ENCODE measurements at places on chromosomes 4 and X.

GRCh38 chr4:113145519-113146291 lies 96.3 kb downstream of the ANK2 start:
- DNase-seq: no peak
- no peaks in the 10 kb centered on the region for H3K27me3 ChIP-seq
- H3K27ac ChIP-seq: no peak overlapping the region
- peaks cover 1% of the 10 kb centered on the region for H3K4me1 ChIP-seq
- no peak overlapping the region for H3K4me3 ChIP-seq
- H3K36me3 ChIP-seq: no peaks in the 10 kb centered on the region

DNA sequence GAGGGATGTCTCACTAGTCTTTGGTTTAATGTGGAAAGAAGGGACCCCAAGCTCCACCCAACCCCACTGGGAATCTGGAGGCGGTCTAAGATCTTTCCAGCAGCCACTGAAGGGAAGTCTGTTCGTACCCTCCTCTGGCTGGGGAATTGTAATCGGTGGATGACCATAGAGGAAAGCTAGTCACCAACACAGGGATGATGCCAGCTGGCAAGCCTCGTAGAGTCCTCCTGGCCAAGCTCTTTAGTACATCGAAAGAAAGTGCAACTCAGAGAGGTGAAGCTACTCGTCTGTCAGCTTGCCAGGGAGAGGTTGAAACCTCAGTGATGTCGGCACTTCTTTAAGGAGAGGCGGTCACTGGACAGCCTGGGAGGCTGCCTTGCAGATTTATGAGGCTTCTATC lies 58.7 kb downstream of the MAMLD1 start:
- H3K36me3 ChIP-seq: no peaks in the 10 kb centered on the region
- no peak for DNase-seq
- no peak overlapping the region for H3K27ac ChIP-seq

DNA sequence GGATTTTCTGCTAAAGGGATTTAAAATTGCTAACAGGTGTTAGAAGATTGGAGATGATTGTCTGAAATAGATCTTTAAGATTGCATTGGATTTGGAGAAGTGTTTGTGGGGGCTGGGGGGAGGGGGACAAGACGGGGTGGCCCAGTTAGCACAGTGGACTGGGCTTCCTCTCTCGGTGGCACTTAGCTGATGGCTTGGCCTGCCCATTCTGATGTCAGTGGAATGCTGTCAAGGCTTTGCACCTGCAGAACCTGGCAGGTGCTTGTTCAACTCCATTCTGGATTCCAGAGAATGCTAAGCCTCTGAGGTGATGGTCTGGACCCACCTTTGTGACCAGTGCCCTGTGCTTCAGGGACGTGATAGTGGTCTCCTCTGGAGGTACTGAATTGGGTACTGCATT lies 43.7 kb downstream of the ADD1 start:
- peaks cover 22% of the 10 kb centered on the region for H3K4me1 ChIP-seq
- no peaks in the 10 kb centered on the region for H3K27me3 ChIP-seq
- no peak overlapping the region for H3K4me3 ChIP-seq
- peak overlapping the region; percentile 17 for H3K27ac ChIP-seq

DNA sequence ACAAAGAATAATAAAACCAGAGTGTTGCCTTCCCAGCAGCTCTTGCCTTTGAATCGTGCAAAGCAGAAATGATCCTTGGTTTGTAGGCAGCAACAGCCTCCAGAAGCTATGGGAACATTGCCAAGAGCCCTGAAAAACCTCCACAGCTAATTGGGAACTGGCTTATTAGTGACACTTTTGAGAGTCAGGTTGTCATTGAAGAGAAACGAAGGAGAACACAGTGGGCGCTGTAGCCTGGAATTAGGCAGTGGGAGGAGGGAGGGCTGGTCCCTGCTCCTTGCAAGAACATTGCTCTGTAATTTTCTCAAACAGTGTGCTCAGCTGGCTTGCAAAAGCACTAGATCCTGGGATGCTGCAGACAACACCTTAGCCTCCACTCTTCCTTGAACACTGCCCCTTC lies 331.5 kb upstream of the EMCN start:
- H3K27ac ChIP-seq: no peak overlapping the region
- H3K36me3 ChIP-seq: no peaks in the 10 kb centered on the region
- H3K4me3 ChIP-seq: no peak overlapping the region
- no peaks in the 10 kb centered on the region for H3K4me1 ChIP-seq

DNA sequence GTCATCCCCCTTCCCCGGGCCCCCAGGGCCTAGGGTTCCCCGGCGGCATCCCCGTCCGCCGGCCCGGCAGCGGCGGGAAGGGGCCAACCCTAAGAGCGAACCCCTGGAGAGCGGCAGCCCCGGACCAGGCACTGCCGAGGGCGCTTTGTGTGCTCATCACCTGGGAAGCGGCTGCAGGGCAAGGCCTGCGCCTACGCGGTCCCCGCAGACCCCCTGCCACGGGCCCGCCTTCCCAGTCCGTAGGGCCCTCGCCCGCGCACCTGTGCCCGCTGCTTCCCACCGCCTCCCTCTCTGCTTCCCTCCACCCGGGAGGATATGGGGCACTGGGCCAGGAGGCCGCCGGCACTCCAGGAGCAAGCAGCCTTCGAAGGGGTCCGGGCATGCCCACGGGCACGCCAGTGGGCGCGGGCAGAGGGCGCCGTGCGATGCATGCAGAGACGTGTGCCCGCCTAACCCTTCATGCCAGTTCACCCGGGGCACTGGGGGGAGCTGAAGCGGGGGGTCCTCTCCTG lies 2.6 kb downstream of the FLNA start:
- no peaks in the 10 kb centered on the region for H3K27me3 ChIP-seq
- H3K4me3 ChIP-seq: peak overlapping the region; percentile 92
- H3K27ac ChIP-seq: peak overlapping the region; percentile 92

- H3K4me3 ChIP-seq: no peak overlapping the region
- H3K4me1 ChIP-seq: no peaks in the 10 kb centered on the region
- DNase-seq: no peak
- H3K27ac ChIP-seq: no peak overlapping the region
- H3K27me3 ChIP-seq: no peaks in the 10 kb centered on the region
- H3K36me3 ChIP-seq: no peaks in the 10 kb centered on the region
These were observed 101.5 kb upstream of the ADAMTS3 start for GRCh38 chr4:72670521-72670920.

DNA sequence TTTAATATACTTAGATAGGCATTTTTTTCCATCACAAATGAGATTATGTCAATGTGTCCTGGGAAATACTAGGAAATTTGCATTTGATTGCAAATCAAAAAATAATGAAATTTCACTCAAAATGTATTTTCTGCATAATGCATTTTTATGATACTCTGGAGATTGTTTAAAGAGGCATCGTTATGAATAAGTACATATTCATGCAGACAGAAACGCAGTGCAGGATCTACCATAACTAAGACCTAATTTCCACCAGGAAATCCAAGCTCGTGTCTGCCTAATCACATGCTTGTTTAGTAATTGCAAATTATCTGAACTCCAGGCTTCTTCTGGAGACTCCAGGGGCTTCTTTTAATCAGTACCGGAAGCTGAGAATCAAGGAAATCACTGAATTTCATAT lies 163.5 kb upstream of the MXRA5 start:
- no peaks in the 10 kb centered on the region for H3K4me1 ChIP-seq
- no peaks in the 10 kb centered on the region for H3K27me3 ChIP-seq
- no peak overlapping the region for H3K4me3 ChIP-seq
- no peak overlapping the region for H3K27ac ChIP-seq

DNA sequence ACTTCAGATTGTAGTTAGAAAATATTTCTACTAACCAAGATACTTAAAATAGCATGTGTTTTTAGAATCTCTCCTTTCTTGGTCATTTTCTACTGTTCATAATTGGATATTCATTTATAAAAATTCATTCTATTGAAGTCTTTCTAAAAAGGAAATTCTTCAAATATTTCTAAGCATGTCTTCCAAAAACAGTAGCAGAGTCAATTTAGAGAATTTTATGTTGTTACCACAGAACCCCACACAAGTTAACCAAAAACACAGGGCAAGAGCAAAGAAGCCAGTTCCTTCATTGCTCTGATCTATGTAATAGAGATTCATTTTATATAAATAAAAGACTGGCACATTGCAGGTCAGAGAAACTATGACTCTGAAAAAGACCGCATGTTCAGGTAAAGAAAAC lies 345.1 kb upstream of the PITX2 start:
- no peak for DNase-seq
- no peaks in the 10 kb centered on the region for H3K36me3 ChIP-seq
- no peak overlapping the region for H3K27ac ChIP-seq
- no peak overlapping the region for H3K4me3 ChIP-seq
- no peaks in the 10 kb centered on the region for H3K27me3 ChIP-seq

- DNase-seq: no peak
- H3K27me3 ChIP-seq: no peaks in the 10 kb centered on the region
- H3K4me1 ChIP-seq: no peaks in the 10 kb centered on the region
- H3K36me3 ChIP-seq: no peaks in the 10 kb centered on the region
These were observed 687.1 kb downstream of the KLHL13 start for GRCh38 chrX:117429501-117429900.

DNA sequence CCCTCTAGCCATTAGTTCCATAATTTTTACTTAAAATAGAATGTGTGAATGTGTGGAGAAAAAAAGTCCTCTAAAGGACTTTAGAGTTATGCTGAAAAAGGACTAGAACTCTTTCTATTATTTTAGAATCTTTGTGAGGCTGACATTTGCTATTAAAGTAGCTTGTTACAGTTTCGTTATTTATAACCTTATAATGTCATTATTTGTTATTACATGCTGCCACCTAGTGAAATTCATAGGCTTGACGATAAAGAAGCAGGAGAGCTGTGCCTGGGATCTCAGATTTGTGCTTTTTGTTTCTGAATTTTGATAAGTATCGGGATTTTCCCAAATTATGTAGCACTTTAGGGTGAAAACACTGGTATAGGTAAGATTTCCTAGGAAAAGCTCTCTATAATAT lies 38.5 kb upstream of the TAPT1 start:
- H3K27me3 ChIP-seq: no peaks in the 10 kb centered on the region
- no peaks in the 10 kb centered on the region for H3K36me3 ChIP-seq
- H3K4me1 ChIP-seq: peaks cover 5% of the 10 kb centered on the region
- no peak for DNase-seq

DNA sequence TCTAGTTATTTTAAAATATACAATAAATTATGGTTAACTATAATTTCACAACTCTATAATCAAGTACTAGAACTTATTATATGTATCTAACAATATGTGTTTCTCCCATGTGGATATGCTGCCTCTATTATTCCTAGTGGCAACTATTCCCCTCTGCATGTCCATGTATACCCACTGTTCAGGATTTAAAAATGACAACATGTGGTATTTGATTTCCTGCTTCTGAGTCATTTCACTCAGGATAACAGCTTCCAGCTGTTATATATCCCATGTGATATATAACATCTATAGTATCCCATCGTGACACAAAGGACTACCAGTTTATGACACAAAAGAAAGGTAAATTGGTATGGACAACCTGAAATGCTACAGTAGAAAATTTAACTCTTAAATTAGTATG lies 167.4 kb upstream of the TACR3 start:
- no peak for DNase-seq
- H3K4me3 ChIP-seq: no peak overlapping the region
- H3K27me3 ChIP-seq: no peaks in the 10 kb centered on the region
- no peaks in the 10 kb centered on the region for H3K4me1 ChIP-seq

DNA sequence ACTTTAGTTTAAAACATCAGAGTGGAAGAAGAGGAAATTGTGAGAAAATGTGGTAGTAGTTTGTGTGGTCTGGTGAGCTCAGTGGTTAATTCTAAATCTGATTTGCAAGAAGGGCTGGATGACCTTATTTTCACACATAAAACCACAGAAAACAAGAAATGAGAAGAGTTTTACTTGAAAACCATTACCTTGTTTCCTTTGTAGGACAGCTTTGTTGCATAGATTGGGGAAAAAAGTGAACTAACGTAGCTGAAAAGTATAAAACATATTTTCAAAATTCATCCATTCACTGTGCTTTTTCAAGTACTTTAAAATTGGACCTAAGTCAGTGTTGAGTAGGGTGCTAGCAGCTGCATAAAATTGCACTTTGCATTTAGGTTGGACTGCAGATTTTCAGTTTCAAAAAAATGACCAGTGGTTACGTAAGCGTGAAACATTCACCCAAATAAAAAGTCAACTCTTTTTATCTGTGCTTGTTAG lies 211.3 kb downstream of the ARHGAP10 start:
- peaks cover 11% of the 10 kb centered on the region for H3K36me3 ChIP-seq
- peak overlapping the region; percentile 3 for H3K27ac ChIP-seq
- H3K4me3 ChIP-seq: peak overlapping the region; percentile 54
- H3K27me3 ChIP-seq: no peaks in the 10 kb centered on the region

DNA sequence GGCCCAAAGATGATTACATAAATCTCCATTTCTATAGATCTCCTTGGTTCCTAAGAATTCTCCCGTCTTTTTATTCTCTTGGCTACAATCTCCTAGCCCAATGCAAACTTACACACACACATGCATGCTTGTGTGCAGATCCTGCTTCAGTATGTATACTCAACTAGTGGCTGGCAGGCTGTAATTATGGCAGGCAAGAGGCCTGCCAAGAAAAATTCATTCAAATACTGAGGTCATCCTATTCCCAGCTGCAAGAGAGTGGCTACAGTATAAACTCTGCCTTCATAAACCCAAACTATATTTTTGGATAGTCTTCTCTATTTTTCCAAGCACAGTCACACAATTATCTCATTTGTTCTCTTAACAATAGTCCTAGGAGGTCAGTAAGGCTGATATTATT lies 95.2 kb downstream of the SHROOM4 start:
- DNase-seq: no peak
- no peaks in the 10 kb centered on the region for H3K4me1 ChIP-seq
- H3K4me3 ChIP-seq: no peak overlapping the region
- no peaks in the 10 kb centered on the region for H3K36me3 ChIP-seq
- no peaks in the 10 kb centered on the region for H3K27me3 ChIP-seq

- H3K4me3 ChIP-seq: no peak overlapping the region
- H3K36me3 ChIP-seq: peaks cover 32% of the 10 kb centered on the region
- H3K4me1 ChIP-seq: peaks cover 10% of the 10 kb centered on the region
- no peak for DNase-seq
- H3K27me3 ChIP-seq: no peaks in the 10 kb centered on the region
These were observed 17.3 kb downstream of the HUWE1 start for GRCh38 chrX:53669258-53669657.

- no peak overlapping the region for H3K27ac ChIP-seq
- no peaks in the 10 kb centered on the region for H3K36me3 ChIP-seq
- H3K27me3 ChIP-seq: no peaks in the 10 kb centered on the region
- no peak for DNase-seq
- no peaks in the 10 kb centered on the region for H3K4me1 ChIP-seq
These were observed 457.4 kb downstream of the IL1RAPL1 start for GRCh38 chrX:29044423-29045184.

GRCh38 chrX:150547375-150548115 lies 20.9 kb upstream of the MTM1 start:
- peak overlapping the region; percentile 82 for H3K4me3 ChIP-seq
- H3K36me3 ChIP-seq: peaks cover 6% of the 10 kb centered on the region
- no peak for DNase-seq
- peaks cover 19% of the 10 kb centered on the region for H3K4me1 ChIP-seq
- no peaks in the 10 kb centered on the region for H3K27me3 ChIP-seq

GRCh38 chr4:177923888-177924287 lies 481.7 kb upstream of the AGA start:
- no peaks in the 10 kb centered on the region for H3K36me3 ChIP-seq
- H3K27ac ChIP-seq: no peak overlapping the region
- DNase-seq: no peak
- H3K27me3 ChIP-seq: no peaks in the 10 kb centered on the region
